ENCODE measurements at places on chromosomes 6 and 20. TPM values are rescaled to one million over a fixed set of nuclear protein-coding genes. Genes with fewer than 3 reads are reported as not detected.

GTSF1L gene
- not detected for total RNA-seq

PNPLA1 gene
- not detected for total RNA-seq

OSTM1 gene
- 20.9 TPM for total RNA-seq

ARMC2 gene
- 1.3 TPM for total RNA-seq

GPLD1 gene
- 2.5 TPM for total RNA-seq

KHDC1L gene
- 0.28 TPM for total RNA-seq

PRR18 gene
- total RNA-seq = 0.11 TPM

SEMG1 gene
- 0.81 TPM for total RNA-seq

IP6K3 gene
- total RNA-seq = not detected

CDSN gene
- total RNA-seq = not detected

PGC gene
- not detected for total RNA-seq

CYP39A1 gene
- not detected for total RNA-seq

PCED1A gene
- total RNA-seq = 23.6 TPM

NR2E1 gene
- total RNA-seq = not detected
